Endothelial cell (in vitro differentiated cells): ENCODE measurements at places on chromosomes 2 and 18.

- no peak for DNase-seq
These were observed at the start of gene RBM44 for GRCh38 chr2:237798236-237799059. TSS of gene RBM44 (plus strand) at chr2:237798779. CDS start at chr2:237813610, 14,831 bp downstream.

GRCh38 chr18:38933910-38934510 is 1368.4 kb upstream of the CELF4 start:
- DNase-seq, result no peak

GRCh38 chr2:106096299-106097037 is 97.6 kb downstream of the UXS1 start:
- no peak for DNase-seq

DNA sequence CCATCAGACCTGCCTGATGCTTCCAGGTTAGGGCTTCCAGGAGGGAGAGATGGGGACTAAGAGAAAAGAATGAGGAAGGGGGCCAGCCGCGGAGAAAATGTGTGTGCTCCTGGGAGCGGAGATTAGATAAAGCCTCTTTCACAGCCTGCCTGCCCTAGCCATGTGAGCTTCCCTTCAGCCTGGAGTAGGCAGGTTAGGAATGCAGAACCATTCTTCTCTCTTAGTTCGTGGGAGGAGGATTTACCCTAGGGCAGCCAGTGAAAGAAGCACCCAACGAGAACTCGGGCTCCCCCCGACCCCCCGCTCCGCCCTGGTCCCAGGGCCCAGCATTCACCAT is 36.1 kb downstream of the POMC start:
- DNase-seq, result no peak

GRCh38 chr2:179106676-179107428 is 56.9 kb upstream of the CCDC141 start:
- DNase-seq, result no peak

GRCh38 chr18:12990123-12990475 is 1.1 kb upstream of the CEP192 start:
- no peak for DNase-seq

DNA sequence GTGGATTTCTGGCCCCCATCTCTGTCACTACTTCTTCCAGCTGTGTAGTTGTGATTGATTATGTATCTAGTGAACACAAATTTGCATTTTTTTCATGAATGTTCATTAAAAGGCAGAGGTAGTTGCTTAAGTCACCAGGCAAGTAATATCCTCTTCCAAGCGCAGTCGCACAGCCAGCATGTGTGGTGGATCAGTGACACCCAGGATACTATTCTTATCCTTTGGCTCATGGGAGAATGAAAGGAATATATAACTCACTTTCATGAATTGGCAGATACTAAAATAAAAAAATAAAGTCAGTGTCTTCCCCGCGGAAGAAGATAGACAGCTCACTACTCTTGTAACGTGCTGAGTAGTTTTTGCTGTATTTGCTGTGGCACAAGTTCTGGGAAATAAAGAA is 387.8 kb downstream of the CDH7 start:
- DNase-seq, result no peak

DNA sequence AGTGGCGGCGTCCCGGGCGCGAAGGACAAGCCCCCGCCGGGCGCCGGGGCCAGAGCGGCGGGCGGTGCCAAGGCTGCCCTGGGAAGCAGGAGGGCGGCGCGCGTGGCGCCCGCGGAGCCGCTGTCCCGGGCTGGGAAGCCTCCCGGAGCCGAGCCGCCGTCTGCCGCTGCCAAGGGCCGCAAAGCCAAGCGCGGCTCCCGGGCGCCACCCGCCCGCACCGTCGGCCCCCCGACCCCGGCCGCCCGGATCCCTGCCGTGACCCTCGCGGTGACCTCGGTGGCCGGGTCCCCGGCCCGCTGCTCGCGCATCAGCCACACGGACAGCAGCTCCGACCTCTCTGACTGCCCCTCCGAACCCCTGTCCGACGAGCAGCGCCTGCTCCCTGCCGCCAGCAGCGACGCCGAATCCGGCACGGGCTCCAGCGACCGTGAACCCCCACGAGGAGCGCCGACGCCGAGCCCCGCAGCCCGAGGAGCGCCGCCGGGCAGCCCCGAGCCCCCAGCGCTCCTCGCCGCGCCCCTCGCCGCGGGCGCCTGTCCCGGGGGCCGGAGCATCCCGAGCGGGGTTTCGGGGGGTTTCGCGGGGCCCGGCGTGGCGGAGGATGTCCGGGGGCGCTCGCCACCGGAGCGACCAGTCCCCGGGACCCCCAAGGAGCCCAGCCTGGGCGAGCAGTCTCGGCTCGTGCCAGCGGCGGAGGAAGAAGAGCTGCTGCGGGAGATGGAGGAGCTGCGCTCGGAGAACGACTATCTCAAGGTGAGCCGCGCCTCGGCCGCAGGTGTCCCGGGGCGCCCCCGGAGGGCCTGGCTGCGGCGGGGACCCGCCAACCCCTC is 820 bp downstream of the MTCL1 start:
- peak; percentile 21 for DNase-seq

DNA sequence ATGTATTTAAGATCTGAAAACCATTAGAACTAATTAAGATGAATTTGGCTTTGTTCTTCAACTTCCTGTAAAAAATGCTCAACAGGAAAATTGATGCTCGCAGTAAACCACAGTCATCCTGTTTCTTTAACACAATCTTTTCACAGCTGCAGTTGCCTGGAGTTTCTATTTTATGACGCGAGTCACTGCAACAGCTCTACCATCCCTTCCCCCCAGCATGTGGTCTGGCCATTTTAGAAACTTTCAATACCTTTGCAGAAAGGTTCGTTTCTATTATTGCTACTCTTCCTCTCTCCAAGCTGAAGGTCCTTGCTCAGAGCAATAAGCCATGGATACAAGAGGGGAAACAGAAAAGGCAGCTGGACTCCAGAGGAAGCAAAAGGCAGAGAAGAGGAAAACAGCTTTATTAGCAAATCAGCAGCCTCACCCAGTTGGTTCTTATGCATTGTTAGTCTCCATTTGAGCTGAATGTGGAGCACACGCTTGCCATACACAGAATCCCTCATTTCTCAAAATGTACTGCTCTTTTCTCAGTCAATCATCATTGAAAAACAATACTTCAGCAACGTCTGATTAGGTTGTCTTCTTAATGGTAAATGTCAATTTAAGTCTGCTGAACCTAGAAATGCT is 3.9 kb downstream of the WIPF1 start:
- peak; percentile 41 for DNase-seq

DNA sequence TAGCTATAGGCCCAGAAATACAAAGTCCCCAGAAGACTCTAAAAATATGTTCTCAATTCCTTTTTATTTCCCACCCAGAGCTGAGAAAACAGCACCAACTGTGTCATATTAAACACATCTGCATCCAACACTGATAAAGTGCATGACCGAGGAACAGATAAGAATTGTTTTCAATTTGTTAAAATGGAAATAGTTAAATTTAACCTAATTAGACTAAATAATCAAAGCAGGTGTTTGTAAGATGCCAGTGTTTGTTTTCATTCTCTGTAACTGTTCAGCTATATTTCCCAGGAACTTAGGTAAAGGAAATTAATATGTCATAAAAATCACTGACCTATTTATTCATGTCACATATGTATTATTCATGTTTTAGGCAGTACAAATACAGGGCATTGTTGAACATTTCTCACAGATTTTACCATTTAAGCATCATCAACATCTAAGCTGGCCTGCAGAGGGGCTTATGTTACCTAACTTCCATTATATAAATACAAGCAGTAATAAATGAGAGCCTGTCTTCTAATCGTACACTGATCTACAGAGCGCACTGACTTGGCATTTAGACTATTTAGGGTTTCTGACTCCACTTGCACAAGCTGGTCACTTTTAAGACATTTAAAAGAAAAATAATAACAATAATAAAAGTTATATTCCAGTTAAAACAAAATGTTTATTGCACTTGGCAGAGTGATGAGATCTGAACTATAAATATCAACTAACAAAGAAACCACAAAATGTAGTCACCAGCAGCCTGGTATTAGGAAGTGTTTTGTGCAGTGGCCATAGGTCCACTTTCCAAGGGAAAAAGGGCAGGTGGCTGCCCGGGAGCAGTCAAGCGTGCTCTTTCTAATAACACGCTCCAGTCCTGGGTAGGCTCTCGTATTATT is 86.6 kb upstream of the ZFP36L2 start:
- no peak for DNase-seq

DNA sequence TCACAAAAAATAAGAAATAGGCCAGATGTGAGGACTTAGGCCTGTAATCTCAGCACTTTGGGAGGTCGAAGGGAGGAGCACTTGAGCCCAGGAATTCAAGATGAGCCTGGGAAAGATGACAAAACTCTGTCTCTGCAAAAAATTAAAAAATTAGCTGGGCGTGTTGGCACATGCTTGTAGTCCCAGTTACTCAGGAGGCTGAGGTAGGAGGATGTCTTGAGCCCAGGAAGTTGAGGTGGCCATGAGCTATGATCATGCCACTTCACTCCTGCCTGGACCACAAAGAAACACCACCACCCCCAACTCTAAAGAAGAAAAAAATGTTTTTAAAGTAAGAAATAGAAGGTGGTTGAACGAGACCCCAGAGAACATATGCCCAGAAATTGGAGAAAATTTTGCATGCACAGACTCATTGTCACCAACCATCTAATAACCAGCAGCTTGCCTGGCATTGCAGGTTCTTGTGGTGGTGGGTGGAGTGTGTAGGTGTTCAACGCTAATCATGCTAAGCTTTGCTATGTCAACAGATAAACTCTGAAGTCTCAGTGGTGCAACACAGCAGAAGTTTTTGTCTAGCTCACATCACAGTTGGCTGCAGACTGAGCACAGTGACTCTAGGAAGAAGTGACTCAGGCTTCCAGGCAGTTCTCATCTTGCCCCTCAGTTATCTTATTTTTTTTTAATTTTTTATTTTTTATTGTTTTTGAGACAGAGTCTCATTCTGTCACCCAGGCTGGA is 18.6 kb downstream of the ARL4C start:
- no peak for DNase-seq

GRCh38 chr2:197307236-197307932 is 3.2 kb downstream of the ANKRD44 start:
- no peak for DNase-seq

GRCh38 chr2:212733273-212733672 is 194.7 kb upstream of the ERBB4 start:
- DNase-seq, result no peak

DNA sequence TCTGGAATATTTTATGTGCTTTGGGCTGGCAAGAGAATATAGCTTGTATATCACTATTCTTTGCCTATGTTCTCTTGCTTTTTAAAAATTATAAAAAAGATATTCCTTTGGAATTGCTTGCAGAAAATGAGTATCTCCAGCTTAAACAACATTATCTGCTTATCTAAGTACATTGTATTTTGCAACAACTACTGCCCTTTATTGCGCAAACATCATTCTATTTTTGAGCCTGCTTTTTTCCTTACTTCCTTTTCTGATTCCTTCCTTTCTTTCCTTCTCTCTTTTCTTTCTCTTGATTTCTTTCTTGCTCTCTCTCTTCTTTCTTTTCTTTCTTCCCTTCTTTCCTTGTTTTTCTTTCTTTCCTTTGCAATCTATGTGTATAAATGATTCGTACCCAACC is 74.0 kb downstream of the UNC80 start:
- DNase-seq, result no peak

DNA sequence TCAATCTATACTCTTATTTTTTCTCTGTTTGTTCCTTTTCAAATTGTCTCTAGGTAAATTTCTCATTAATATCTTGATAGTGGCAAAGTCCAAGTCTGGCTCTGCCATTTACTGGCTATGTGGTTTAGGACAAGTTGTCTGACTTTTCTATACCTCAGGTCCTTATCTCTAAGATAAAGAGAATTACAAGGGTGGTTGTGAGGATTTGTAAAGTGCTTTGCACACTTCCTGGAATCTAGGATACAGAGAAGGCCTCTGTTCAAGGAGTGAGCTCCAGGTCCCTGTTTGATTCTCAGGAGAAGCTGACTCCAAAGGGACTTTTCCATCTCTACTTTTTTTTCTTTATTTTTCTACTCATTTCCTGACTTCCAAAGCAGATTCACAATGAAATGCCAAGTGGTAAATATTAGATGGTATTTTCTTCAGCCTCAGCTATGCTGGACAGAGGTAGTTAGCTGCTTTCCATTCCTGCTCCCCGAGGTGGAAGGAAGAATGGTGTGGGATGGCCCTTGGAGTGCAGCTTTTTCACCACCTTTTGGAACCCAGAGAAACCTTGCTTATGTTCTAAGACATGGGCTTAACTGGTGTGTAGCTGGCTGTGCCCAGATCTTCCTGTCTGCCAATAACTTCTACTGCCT is 90.5 kb downstream of the GALNT1 start:
- no peak for DNase-seq

DNA sequence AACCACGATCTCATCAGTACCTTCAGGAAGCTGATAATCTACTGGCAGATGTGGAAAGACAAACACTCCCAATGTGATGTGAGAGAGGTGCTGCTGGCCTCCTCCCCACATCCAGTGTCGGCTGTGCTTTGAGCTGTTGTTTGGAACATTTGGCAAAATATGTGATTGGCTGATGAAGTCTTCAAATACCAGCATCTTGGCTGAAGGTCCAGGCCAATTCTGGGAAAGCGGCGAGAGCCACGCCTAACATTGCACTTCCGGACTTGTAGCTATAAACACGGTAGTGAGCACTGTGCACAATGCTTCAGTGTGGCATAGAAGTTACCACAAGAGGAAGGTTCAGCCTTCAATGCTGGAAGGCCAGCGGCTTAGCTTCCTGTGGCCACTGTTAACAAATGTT is 198.8 kb downstream of the DCDC2C start:
- no peak for DNase-seq

GRCh38 chr18:6886797-6887330 is 157.3 kb downstream of the ARHGAP28 start:
- no peak for DNase-seq

- DNase-seq, result no peak
These were observed 148.8 kb downstream of the ACKR3 start for GRCh38 chr2:236718207-236718992.

DNA sequence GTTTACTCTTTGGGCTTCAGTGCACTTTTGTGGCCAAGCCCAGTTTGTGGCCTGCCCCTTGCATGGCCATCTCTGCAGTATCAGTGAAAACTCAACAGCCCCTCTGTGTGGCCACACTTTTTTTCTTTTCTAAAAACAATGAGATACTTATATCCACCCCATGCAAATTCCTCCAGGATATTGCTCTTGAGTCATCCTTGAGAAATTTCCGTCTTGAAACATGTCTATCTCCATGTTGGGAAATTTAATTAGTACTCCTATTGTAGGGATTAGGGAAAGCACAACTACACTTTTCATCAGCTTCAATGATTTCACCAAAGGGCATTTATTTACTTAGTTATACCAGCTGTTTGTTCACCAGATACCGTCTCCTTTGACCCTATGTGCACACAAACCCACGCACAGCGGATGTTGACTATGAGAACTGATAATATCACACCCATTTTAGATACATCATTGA is 993.1 kb downstream of the TSN start:
- no peak for DNase-seq

GRCh38 chr2:220240641-220241040 is 613.2 kb downstream of the SLC4A3 start:
- no peak for DNase-seq

GRCh38 chr2:211157211-211157610 is 600.8 kb downstream of the CPS1 start:
- no peak for DNase-seq

- DNase-seq, result no peak
These were observed 30.5 kb downstream of the PXDN start for GRCh38 chr2:1713839-1714236.

- peak; percentile 80 for DNase-seq
These were observed at the start of gene SCN9A for GRCh38 chr2:166375736-166376487. TSS of gene SCN9A (minus strand) at chr2:166375944. CDS start at chr2:166311756, 64,188 bp downstream.

- DNase-seq, result no peak
These were observed 80.1 kb downstream of the MYCN start for GRCh38 chr2:16020389-16021008.
